H1 (cell line): ENCODE measurements at places on chromosomes 16 and 17. TPM values are rescaled to one million over a fixed set of nuclear protein-coding genes. Genes with fewer than 3 reads are reported as not detected.
A peak's percentile ranks its signal among the peaks of the same experiment; 100 is the strongest.

AP2B1 gene
- total RNA-seq, result 194 and 199 TPM in 2 replicates

- peak; percentile 96 for DNase-seq
Measured at GRCh38 chr17:28494445-28495188, 11.5 kb upstream of the FOXN1 start.

CYB561 gene
- 23.4 and 26.0 TPM in 2 replicates for total RNA-seq

DNA sequence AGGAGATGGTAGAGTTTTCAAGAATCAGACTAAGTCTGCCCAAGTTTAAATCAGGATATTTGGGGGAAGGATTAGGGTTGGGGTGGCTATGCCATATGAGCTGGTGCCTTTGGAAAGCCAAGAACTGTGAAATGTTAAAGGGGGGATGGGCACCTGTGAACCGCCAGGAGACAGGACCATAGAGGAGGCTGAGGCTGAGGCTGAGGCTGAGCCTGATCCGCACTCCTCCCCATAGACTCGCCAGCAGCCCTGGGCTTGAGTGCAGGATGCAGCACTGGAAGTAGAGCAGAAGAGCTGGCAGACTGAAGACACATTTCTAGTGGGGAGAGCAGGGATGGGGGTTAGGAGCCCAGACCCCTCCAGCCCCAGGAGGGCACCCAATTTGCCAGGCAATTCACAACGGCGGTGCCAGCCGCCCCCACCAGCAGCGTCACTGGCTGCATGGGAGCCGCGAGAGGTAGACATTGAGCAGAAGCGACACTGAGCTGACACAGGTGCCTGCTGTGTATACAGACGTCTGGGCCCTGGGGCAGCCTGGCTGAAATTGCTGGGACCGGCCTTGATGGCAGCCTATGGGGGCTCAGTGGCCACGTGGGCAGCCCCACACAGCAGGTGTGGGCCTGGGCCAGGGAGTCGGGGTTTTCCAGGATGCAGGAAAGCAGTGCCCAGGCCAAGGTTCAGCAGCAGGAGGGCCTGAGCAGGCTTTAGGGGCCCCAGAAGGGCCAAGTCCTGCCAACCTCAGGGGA is 9.2 kb downstream of the PIMREG start:
- no peak for DNase-seq

DNA sequence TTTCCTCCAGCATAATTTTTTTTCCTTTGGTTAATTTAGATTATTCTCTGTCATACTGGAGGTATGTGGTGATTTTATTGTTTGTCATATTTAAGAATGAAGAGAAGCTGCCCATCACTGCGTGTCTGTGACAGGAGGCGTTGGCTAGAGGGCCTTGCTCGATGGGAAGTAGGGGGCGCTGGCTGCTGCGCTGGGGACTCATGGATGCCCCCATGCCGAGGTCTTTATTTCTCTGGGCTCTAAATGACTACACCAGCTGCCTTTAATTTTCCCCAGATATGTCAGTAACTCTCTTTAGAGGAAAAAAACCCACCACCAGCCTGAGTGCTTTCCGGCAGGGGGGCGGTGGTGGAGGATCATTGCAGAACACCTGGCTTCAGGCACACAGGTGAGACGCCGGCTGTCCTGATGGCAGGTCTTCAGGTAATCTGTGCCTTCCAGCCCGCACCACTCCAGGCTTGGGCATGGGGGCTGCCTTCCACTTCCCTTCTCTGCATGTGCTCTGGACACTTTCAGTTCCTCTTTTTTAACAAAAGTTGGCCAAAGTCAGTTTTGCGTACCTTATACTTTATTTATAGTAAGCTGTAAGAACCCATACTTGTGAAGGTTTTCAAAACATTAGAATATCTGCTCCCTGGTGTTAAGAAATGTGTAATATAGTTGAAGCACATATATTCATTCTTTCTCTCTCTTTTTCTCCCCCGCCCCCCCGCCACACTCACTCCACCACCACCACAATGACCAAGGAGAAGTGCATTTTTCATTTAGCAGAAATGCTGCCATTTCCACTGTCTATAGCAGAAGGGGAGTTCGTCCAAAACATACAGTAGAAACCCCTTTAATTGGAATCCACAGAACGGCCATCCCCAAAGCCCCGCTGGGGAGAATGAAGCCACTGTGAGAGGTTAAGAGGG is 192.7 kb downstream of the RPTOR start:
- DNase-seq, result no peak

DNA sequence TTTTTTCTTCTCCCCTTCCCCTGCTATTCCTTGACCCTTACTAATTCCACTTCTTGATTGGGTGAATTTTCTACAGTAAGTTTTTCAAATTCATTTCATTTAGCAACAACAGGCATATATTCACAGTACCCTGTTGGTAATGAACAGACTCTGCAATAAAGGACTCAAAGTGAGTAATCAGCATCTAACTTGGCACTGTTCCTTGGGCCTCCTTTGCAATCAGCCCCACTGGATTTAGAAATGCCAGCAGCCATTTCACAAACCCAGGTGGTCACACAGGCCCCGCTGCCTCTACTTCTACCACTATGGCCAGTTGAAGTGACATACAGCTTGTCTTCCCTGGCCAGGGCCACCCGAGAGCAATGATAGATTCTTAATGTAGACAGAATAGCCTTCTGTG is 113.8 kb downstream of the CYB561 start:
- no peak for DNase-seq

GRIN2A gene
- total RNA-seq, result 0.96 and 1.8 TPM in 2 replicates

DNA sequence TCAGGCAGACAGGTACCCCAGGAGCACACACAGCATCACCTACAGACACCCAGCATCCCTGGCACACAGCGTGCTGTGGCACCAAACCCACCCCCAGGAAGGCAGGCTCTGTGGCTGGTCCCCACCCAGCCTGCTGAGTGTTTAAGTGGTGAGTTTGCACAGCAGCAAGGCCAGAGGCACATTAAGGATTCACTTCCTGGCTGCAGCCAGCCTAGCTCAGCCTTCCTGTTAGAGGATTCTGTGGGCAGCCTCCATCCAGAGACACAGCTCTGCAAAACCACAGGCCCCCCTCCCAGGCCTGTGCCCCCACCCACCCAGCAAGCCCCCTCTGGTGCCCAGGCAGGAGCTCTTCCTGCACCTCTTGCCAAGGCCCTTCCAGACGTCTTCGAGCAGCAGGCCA is 36.1 kb upstream of the PHB1 start:
- no peak for DNase-seq

- DNase-seq, result no peak
Measured at GRCh38 chr16:10840703-10841102, 22.1 kb upstream of the TVP23A start.

DNA sequence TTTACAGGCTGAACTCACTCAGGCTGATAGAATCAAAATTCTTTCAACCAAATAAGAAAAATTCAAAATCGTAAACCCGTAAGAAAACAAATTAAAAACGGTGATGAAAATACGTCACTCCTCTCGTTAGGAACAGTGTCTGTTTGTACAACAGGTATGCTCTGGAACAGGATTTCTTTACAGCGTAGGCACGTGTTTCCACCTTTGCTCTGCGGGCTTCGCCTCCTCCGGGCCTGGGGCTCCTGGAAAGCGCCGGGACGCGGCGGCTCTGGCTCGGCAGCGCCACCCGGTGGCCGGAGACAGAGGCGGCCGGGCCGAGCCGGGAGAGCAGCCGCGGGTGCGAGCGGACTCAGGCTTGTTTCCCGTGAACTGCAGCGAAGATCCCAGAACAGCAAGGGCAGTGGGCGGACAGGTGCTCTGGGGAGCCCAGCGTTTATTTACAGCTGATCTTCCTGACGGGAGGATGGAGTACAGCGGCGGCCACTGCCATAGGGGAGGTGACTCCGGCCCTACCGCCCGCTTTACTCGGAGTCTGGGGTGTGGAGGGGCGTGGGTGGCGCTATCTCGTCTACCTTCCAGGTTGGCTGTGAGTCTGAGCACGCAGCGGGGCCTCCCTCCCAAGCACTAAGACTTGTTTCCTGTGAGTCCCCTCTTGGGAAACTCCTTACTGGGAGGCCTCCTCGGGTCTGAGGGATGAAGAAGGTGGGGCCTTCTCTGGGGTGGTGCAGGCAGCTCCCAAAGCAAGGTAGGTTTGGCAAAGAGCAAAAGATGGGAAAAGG is 40.5 kb upstream of the ATP2A3 start:
- peak; percentile 88 for DNase-seq

- DNase-seq, result no peak
Measured at GRCh38 chr17:28261219-28261618, 57.8 kb upstream of the TMEM97 start.

STUB1 gene
- total RNA-seq, result 87.3 and 89.9 TPM in 2 replicates

- DNase-seq, result no peak
Measured at GRCh38 chr17:32798938-32799337, 78.0 kb downstream of the MYO1D start.

SMPD3 gene
- total RNA-seq, result 1.1 and 1.3 TPM in 2 replicates

DNA sequence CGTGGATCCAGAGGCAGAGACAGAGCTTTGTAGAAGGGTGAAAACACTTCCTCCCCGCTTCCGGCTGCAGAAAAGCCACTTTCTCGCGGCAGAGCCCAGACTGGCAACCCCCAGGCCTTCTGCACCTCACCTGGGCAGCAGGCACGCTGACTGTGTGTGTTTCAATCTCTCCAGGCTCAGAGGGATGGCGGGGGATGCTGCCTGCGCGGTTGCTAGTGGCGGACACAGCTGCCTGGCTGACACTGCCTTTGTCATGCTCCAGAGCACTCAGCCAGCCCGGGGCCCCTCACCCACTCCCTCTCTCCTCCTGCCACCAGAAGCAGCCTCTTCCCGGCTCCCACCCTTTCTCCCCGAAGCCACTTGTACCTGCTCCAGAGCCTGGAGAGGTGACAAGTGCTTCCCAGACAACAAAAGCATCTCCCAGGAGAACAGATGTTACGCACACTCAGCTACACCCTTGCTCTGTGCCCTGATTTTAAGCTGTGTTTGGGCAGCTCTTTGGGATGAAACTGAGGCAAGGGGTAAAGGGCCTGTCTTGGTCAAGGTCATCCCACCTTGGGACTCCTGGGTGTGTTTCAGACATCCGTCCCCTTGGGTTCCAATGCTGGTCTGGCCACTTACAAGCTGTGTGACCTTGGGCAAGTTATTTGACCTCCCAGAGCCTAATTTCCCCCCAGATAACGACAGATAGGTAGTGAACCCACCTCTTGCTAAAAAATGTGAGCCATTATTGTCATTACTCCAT is 9.2 kb upstream of the GLIS2 start:
- DNase-seq, result no peak

CA7 gene
- total RNA-seq, result 1.7 and 1.8 TPM in 2 replicates

- DNase-seq, result no peak
Measured at GRCh38 chr17:42192189-42193126, 1.8 kb downstream of the GHDC start.

SCRN2 gene
- 24.4 and 27.4 TPM in 2 replicates for total RNA-seq

AOC3 gene
- 2.1 and 2.7 TPM in 2 replicates for total RNA-seq

DNAH9 gene
- total RNA-seq, result 0.65 and 0.86 TPM in 2 replicates

DNA sequence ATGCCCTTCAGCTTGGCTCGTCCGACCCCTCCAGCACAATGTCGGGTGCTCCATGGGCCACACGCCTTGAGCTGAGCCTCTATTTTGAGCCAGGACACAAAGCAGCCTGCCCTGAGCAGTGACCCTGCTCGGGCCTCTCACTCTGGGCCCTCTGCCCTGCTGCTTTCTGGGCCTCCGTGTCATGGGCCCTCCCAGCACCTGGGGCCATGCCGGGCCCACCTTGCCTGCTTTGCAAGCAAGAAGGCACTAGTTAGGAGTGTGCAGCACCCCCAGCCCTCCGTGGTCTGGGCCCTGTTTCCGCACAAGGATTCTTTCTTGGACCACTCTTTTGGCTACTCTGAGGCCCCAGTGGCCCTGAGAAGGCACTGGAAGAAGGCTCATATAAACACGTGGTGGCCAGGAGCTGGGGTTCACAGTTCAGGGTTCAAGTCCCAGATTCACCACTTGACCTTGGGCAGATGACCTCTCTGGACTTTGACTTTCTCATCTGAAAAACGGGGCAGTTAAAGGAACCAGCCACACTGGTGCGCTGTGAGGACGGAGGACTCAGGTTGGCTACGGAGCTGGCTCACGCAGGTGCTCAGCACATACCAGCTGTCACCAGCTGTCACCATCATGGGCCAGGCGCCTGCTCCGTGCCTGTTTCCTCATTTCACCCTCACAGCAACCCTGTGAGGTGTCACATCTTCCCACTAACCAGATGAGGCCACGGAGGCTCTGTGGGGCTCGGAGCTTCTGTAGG is 166.0 kb upstream of the GSE1 start:
- no peak for DNase-seq

- no peak for DNase-seq
Measured at GRCh38 chr16:57711346-57711745, 16.7 kb downstream of the DRC7 start.

GRCh38 chr16:88499836-88500251 is 46.8 kb downstream of the ZFPM1 start:
- no peak for DNase-seq

DNA sequence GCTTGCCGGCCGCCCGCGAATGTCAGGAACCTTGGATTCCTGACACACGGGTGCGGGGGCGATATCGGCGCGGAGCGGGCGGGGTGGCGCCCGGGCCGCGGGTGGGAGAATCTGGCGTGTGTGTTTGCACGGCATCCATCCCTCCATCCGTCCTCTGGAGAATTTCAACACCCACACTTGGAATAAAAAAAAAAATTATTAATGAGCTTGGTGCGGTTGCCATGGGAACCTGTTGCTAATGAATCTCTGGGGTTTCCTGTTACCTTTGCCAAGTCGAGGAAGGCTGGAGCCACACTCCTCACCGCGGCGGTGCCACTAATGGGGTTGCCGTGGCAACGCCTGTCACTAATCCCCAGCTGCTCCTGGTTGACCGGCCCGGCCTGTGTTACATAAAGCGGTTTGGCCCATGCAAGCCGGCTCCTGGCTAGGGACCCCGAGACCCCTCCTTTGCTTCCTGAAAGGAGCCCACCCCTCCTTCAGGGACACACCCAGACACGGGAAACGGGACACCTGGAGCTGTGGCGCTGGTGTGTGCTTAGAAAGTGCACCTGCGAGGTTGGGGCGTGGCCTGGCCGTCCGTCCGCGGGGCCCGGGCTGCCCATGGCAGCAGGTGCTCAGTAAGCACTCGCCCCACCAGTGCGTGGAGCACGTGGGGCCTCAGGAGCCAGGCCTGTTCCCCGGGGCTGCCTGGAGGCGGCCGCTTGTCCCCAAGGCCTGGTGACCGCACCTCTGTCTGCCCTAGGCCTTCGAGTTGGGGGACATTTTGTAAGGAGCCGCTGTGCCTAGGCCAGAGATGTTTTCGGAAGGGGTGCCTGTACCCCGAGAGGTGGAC is 14.6 kb downstream of the CACNA1H start:
- no peak for DNase-seq

OR4D1 gene
- total RNA-seq, result 0.32 and 0.33 TPM in 2 replicates
